M059J (cell line): ENCODE measurements at places on chromosomes 1 and 21. TPM values are rescaled to one million over a fixed set of nuclear protein-coding genes. Genes with fewer than 3 reads are reported as not detected.
A peak's percentile ranks its signal among the peaks of the same experiment; 100 is the strongest.

- DNase-seq = peak; percentile 99
Observed at GRCh38 chr1:43835082-43836021, 98.2 kb upstream of the ARTN start.

GRCh38 chr21:37619464-37619974 lies 252.9 kb downstream of the DYRK1A start:
- DNase-seq = peak; percentile 28

DNA sequence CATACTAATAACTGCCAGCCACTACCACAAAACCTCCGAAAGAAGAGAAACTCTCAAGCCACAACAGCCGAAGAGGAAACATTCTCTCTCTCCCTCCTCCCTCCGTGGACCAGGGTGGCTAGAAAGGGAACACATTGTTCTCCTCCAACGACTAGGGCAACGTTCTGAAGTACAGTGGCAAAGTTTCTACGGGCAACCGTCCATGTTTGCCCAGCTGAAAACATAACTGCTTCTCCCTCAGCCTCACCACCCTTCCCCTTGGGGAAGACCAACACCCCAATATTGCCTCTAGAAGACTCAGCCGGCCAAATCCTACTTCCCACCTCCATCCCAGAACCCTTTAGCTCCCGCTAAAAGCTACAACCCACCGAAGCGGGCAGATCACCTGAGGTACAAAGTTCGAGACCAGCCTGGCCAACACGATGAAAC lies 2.0 kb downstream of the GLUL start:
- peak; percentile 37 for DNase-seq

The TRIM62 gene
- total RNA-seq = 14.4 and 15.6 TPM in 2 replicates

The TSPEAR gene
- not detected in 2 replicates for total RNA-seq
